Melanocyte of skin (primary cell): ENCODE measurements at places on chromosomes 6 and 20. TPM values are rescaled to one million over a fixed set of nuclear protein-coding genes. Genes with fewer than 3 reads are reported as not detected.

The PRRT1 gene
- 0.46 and 0.67 TPM in 2 replicates for total RNA-seq

The PTCHD4 gene
- total RNA-seq, result 0.67 and 1.5 TPM in 2 replicates

The LGSN gene
- total RNA-seq, result not detected in 2 replicates

The FOXS1 gene
- total RNA-seq, result not detected in 2 replicates

The TREML1 gene
- total RNA-seq, result not detected in 2 replicates
